ENCODE measurements at places on chromosomes 2 and 18.

- no peak for DNase-seq
These were observed 13.0 kb upstream of the FHL2 start for GRCh38 chr2:105411720-105412407.

- DNase-seq = peak; percentile 90
These were observed 618.0 kb upstream of the ZEB2 start for GRCh38 chr2:145137901-145138300.

DNA sequence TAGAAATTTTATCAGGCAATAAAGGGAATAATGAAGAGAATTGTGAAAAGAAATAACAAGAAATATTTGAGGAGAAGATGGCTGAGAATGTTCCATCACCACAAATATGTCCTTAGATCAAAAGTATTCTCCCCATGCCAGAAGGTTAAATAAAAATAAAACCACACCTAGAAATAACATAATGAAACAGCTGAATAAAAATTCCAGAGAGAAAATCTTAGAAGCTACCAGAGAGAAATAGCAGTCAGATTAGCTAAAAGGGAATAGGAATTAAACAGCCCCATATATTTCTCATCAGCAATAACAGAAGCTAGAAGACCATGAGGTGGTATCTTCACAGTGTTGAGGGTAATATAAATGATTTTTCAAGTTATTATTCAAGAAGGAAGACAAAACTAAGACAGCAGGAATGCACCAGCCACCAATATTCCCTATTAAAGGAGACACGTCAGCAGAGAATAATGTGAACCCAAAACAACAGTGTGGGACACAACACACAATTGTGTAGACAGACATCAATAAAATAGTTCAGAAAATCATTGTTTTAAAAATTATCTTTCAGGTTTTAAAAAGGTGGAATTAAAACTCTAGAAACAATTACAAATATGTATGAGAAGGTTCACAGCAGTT, 82.0 kb upstream of the NEDD4L start:
- no peak for DNase-seq

DNA sequence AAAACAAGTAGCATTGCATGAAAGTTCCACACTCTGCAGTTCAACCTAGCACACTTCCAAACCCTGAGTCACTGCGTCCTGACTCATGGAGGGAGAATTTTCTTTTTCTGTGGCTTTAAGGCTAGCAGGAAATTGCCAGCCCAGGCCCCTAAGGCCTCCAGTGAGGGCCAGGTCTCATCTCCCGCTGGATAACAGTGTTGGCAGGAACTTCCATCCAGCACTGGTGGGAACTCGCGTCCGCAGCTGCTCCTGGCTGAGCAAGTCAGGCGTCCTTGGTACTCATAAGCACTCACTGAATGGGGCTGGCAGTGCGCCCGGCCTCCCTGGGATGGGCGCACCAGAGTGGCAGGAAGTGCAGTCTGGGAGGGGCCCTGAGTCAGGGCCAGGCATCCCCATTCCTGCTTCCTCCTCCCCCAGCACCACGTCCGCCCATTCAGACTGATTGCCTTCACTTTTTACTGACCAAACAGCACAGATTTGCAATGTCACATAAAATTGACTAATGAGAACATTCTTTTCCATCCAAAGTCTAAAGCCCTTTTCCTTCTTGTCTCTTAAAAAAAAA, 14.3 kb downstream of the MALL start:
- peak; percentile 54 for DNase-seq

GRCh38 chr2:43518181-43518580, 77.7 kb downstream of the THADA start:
- DNase-seq = no peak

DNA sequence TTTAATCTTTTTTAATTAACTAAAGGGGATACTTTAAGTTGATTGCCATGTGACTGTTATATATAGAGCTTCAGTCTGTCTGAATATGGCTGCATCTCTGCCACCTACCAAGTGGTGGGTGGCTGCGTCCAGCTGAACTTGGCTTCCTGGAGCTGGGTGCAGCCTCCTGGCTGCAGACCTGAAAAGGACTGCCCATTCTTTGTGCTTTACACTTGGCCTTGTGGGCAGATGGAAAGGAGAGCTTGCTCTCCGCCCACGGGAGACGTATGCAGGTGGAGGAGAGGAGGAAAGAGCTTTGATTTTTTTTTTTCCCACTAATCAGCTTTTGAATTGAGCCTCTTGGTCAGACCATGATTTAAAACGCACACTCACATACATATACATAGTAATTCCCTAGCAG, 34.7 kb downstream of the NCK2 start:
- no peak for DNase-seq

DNA sequence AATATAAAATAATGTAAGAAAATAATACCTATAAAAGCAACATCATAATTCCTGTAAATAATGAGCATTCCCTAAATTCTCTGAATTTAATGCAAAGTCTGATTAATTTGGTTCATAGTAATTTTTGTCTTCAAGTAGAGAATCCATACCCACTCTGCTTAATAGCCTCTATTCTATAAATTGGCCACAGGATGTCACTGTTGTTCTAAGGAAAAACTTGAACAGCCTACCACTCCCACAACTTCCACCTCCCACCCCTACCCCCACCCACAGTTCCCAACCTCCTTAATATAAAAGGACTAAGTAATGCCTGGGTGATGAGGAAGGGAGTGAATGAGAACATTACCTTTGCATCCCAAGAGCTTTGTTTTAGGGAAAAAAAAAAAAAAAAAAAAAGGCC, 27.2 kb upstream of the BBS5 start:
- peak; percentile 59 for DNase-seq

DNA sequence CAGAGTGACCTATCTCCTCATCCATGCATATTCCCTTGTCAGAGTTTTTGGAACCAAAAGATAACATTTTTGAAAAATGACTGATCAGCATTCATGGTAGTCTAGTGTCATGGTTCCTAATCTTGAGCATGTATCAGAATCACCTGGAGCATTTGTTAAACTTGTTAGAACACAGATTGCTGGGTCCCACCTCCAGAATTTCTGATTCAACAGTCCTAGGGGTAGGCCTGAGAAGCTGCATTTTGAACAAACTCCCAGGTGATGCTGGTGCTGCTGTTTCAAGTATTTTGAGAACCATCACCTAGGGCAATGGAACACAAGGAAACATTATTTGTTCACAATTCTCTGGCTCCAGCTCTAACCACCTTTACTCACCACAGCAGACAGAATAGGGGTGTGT, 21.0 kb downstream of the TMEM200C start:
- no peak for DNase-seq

- peak; percentile 38 for DNase-seq
These were observed 82.2 kb upstream of the ITGA4 start for GRCh38 chr2:181374781-181375675.

- no peak for DNase-seq
These were observed 70.0 kb downstream of the NAB1 start for GRCh38 chr2:190718652-190719526.

DNA sequence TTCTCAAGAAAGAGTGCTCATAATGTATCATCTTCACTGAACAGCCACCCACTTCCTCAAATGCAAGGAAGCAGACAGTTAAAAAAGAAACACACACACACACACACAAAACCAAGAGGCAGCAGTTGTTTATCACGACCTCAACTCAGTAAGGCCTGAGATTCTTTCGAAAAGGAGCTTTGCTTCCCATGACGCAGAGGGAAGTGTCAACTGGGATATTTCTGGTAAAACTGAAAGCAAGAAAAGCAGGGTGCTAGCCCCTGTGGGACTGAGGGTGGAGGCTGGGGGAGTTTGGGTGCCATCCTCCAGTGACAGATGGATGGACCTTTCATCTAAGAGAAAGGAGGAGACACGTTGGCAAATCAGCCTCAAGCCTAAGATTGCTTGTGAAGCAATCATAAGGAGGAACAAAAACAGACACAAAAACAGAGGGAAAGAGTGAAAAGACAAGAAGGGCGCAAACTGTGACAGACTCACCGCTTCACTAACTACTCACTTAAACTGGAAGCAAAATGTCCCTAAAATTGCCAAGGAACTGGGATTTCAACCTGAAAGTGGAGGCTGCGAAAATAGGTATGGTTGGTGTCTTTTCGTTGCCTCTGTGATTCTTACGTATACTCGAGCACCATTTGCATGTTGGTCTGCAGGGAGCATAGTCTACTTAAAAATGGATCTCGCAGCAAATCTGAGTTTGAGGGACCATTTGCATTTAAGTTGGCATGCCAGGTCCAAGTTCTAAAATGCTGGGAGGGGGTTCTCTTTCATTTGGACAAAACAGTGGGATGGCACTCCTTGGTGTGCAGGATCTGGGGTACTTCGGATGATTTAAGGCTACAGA, at the start of gene ARHGAP25:
TSS of gene ARHGAP25 (plus strand) at position 124 of the 838 bp plus-strand sequence. CDS start at position 513, 389 bp downstream.
- DNase-seq = peak; percentile 16

DNA sequence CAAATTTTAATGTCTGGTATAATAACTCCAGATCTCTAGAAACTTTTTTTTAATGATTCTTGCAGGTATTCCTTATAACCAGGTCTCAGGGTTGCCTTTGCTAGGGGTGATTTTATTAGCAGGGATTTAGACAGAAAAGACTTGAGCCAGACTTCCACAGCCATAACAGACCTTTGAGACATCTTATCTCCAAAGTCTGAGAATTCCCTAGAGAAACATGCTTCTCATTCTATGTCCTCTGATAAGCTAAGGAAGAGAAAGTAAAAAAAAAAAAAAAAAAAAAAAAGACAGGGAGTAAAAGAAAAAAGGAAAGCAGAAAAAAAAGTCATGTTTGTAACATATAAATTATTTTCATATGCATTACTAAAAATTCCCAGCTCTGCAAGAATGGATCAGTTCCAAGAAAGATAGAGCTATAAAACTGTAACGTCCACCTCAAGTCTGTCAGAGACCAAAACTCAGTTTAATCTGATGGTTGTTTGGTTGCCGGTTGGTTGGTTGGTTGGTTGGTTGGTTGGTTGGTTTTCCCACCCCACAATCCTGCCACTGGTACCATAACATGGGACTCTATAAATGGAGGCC, 153.8 kb downstream of the COL6A3 start:
- DNase-seq = no peak

GRCh38 chr2:3244486-3244885, 133.1 kb downstream of the EIPR1 start:
- no peak for DNase-seq

DNA sequence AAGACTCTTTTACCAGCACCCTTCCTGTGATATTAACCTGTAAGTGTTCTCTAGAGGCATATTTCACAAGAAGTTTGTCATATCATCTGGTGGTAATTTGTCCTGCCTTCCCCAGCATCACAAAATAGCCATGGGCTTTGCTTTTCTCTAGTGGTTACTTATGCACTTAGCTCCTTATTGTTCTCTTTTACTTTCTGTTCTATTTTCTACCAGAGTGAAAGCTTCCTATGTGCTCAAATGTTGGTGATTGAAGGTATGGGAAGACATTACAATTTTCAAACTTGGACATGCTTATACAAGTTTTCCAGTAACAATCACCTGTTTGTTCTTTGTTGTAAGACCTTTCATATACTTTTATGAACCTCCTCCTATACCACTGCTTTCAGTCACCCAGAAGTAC, 87.0 kb upstream of the KCNH7 start:
- no peak for DNase-seq

DNA sequence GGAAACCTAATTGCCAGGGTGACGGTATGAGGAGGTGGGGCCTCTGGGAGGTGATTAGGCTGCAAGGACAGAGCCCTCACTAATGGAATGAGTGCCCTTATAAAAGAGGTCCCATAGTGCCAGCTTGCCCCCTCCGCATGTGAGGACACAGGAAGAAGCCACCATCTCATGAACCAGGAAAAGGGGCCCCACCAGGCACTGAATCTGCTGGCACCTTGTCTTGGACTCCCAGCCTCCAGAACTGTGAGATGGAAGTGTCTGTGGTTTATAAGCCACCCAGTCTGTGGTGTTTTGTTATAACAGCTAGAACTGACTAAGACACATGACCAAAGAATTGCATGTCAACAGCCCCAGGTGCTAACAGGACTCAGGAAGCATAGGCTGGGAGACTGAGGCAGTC, 214.3 kb downstream of the MGAT5 start:
- DNase-seq = no peak

- DNase-seq = peak; percentile 52
These were observed 109.7 kb downstream of the MSH2 start for GRCh38 chr2:47512581-47513083.

DNA sequence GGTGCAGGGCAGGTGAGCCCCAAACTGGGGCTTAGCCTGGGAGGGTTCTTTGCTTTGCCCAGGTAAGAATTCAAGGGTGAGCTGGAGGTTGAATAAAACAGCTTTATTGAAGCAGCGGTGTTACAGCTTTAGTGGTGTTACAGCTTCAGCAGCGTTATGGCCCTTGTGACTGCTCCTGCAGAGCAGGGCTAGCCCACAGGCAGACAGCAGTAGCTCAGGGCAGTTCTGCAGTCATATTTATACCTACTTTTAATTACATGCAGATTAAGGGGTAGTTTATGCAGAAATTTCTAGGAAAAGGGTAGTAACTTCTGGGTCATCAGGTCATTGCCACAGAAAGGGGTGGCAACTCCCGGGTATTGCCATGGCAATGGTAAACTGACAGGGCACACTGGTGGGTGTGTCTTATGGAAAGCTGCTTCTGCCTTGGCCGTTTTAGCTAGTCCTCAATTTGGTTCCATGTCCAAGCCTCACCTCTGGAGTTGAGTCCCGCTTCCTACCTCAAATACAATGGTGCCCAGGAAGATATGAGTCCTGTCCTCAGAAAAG, 78.2 kb downstream of the THNSL2 start:
- peak; percentile 46 for DNase-seq

DNA sequence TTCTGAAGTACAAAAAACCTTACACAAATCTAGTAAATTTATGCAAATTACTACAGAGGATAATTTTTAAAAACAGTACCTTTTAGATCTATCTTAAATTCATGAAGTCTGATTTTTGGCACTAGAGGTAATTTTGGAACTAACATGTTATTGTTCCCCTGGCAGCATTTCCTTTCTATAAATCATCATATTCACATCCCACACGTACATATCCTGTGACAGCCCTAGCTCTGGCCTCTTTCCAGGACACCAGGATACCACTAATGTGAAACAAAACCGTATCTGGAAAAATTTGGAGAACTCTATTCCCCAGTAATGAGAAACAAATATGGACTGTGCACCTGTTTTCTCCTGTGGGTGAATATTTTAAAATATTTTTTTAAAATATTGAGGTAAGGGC, 14.0 kb upstream of the BIRC6 start:
- DNase-seq = no peak

GRCh38 chr18:28045176-28045810, 131.6 kb downstream of the CDH2 start:
- DNase-seq = no peak

Data from hematopoietic multipotent progenitor cell treated with erythropoietin and hydrocortisone succinate and interleukin-3 and kit ligand, for 8 days (in vitro differentiated cells).